ENCODE measurements at places on chromosomes 3 and 15.

- DNase-seq: no peak
These were observed 862.5 kb downstream of the CADM2 start for GRCh38 chr3:85821130-85821756.

- no peak for DNase-seq
These were observed 54.2 kb upstream of the TMCO5A start for GRCh38 chr15:37880009-37880834.

DNA sequence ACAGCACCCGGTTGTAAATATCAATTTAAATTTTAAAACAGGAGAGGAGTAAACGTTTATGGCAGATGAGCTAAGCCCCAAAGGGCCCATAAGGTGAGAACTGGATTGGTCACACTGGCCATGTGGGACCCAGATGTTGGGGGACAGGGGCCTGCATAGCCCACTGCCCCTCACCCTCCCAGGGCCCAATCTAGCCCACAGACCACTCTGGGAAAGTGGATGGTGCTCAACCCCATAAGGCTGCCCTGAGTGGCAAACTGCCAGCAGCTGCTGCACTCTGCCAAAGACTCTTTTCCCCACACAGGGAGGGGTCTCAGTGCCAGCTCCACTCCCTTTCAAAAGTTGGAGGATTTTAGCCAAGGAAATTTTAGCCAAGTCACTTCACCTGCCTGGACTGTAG is 42.5 kb downstream of the CCDC12 start:
- no peak for DNase-seq

GRCh38 chr3:77460326-77460725 is 420.4 kb downstream of the ROBO2 start:
- no peak for DNase-seq

DNA sequence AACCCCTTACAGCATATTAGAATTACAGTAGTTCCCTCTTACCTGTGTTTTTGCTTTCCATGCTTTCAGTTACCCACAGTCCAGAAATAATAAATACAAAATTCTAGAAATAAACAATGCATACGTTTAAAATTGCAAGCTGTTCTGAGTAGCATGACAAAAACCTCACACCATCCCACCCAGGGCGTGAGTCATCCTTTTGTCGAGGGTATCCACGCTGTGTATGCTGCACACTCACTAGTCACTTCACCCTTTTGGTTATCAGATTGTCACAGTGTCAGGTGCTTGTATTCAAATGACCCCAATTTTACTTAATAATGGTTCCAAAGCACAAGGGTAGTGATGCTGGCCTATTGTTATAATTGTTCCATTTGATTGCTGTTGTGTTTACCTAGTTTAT is 72.5 kb upstream of the P3H2 start:
- DNase-seq: no peak

DNA sequence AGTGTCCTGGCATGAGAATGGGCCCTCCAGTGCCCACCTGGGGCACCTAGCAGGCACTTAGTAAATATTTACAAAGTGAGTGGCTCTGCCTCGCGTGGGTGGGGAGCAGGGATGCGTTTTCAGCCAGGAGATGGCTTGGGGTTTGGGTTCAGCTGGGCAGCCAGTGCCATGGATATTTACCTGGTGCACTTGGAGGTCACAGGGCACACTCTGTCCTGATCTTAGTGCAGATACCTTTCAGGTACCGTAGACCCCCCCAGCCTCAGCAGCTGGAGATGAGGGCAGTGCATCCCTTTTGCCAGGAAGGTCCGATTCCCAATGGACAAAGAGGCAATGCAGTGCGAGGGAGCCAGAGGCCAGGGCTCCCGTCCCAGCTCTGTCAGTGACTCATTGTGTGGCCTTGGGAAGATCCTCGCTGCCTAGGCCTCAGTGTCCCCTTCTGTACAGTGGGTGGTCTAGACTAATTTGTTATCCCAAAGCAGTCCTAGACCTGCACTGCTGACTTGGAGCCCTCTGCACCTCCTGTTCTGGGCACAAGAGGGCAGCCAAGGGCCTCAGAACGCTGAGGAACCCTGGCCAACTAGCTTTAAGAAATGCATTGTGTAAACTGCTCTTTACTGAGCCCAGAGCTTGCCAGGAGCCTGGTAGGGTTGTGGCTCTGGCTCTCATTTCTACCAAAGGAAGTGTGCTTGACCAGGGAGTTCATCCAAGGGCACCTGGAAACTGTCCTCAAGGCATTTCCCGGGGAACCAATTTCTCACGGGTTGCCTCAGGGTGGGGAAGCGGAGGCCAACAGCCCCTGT is 16.0 kb downstream of the HDAC11 start:
- peak; percentile 57 for DNase-seq

DNA sequence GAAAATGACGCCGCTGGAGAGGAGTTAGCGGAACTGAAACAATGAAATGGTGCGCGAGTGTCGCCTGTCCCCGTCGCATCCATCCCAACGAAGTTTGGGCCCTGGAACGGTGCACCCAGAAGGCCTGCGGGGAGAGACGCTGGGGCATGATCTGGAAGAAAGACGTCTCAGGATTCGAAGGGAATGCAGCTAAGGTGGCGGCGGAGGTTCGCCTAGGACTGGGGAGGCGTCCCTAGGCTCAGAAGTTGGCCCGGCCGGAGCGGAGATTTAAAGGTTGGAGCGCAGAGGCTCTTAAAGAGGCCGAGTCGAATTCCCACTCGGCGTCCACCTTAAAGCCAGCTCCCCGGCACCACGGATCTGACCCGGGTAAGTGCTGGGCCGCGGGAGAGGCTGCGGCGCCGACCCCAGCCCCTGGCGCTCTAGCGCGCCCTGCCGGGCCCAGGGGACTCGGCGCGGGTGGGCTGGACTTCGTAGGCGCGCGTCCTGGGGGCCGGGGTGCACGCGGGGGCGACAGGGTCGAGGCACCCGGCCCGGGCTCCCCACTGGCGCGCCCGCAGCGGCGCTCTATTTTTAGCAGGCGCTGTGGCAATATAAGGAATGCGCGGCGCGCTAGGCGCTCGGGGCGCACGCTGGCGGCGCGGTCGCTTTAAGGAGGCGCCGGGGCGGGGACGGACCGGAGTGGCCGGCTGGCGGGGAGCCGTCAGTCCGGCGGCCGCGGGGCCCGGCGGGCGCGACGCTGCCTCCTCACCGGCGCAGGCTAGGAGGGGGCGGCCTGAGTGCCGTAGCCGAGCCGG is at the start of gene MRAS:
Gene MRAS, plus strand, starts transcription at position 620 of the 794 bp plus-strand sequence. CDS start 24,305 bp downstream, outside the sequence.
- DNase-seq: peak; percentile 57
